Prostate gland (tissue), 2 donors: ENCODE measurements at places on chromosomes 7 and 10. TPM values are rescaled to one million over a fixed set of nuclear protein-coding genes. Genes with fewer than 3 reads are reported as not detected.

C10orf88 gene
- 15.2 TPM for total RNA-seq

OR2A42 gene
- total RNA-seq = not detected

UNCX gene
- total RNA-seq = not detected

SFTPA1 gene
- not detected for total RNA-seq

CXCL12 gene
- total RNA-seq = 19.6 TPM
